ENCODE measurements at places on chromosomes 16 and 17.
A peak's percentile ranks its signal among the peaks of the same experiment; 100 is the strongest.

- no peak for DNase-seq
Observed at GRCh38 chr17:31092475-31093064, 2.2 kb upstream of the NF1 start.

DNA sequence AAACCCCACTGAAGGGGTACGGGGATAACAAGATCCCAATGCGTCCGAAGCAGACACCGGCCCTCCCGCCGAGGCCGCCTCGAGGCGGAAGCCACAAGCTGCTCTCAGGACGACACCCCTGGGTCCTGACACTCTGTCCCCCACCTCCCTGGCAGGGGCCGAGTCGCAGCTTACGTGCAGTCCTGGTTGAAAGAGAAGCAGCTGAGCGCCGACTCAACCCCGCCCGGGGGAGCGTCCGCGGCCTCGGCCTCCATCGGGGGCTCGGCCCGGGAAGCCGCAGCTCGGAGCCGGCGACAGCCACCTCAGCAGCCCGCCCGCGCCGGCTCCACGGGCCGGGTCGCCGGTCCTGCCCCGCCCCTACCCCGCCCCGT is at the start of gene WIPI1:
Gene WIPI1, minus strand, starts transcription at position 329 of the 371 bp plus-strand sequence. Its CDS starts 75 bp downstream, at position 254.
- no peak for DNase-seq

DNA sequence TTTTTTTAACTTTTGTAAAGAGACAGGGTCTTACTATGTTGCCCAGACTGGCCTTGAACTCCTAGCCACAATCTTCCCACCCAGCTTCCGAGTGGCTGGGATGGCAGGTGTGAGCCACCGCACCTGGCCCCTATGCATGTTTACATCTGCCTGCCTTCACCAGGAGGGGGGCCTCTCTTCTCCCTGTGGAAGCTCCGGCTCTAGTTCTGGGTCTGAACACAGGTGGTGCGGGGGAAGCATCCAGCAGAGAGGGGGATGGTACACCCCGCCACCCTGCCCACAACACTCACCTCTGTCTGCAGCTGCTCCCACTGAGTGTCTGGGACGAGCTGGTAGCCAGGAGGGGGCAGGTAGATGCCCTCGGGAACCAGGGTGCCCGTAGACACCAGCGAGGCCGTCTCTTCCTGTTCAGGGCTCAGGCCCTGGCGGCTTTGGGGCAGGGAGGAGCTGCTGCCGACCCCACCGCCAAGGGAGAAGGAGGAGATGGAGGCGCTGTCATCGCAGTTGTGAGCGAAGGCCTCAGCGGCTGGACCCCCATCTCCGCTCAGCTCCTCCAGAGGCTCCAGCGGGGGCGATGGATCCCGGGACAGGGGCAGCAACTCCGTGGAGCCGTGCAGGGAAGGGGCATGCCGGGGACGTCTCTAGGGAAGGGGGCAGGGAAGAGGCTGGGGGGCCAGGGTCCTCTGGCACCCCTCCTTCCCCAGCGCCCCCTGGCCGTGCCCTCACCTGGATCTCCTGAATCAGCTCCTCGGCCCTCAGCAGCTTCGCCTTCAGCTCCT is 10.9 kb downstream of the RABEP2 start:
- DNase-seq: no peak

GRCh38 chr16:5176505-5176904 is 78.9 kb upstream of the EEF2KMT start:
- no peak for DNase-seq

GRCh38 chr16:89373355-89374110 is 116.8 kb downstream of the ANKRD11 start:
- peak; percentile 48 for DNase-seq

GRCh38 chr16:50763211-50763610 is 21.3 kb downstream of the CYLD start:
- DNase-seq: no peak

- DNase-seq: no peak
Observed at GRCh38 chr17:16929035-16929680, 42.8 kb downstream of the TNFRSF13B start.

GRCh38 chr16:12303653-12304052 is 327.1 kb downstream of the SNX29 start:
- no peak for DNase-seq

- no peak for DNase-seq
Observed at GRCh38 chr16:66508248-66508913, 41.5 kb downstream of the TK2 start.

GRCh38 chr16:30659507-30660423 is 1.5 kb downstream of the FBRS start:
- peak; percentile 66 for DNase-seq

DNA sequence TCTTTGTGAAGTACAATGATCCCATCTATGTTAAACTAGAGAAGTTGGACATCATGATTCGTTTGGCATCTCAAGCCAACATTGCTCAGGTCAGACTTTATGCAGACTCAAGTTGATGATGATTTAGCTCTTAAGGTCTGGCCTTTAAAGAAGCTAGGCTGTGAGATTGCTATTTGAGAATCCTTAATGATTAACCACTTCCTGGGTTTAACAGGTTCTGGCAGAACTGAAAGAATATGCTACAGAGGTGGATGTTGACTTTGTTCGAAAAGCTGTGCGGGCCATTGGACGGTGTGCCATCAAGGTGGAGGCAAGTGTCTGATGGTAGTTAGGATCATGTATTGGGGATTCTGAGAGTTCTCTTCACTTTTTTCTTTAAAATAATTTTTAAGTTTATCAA is 40.3 kb downstream of the AP2B1 start:
- DNase-seq: no peak

DNA sequence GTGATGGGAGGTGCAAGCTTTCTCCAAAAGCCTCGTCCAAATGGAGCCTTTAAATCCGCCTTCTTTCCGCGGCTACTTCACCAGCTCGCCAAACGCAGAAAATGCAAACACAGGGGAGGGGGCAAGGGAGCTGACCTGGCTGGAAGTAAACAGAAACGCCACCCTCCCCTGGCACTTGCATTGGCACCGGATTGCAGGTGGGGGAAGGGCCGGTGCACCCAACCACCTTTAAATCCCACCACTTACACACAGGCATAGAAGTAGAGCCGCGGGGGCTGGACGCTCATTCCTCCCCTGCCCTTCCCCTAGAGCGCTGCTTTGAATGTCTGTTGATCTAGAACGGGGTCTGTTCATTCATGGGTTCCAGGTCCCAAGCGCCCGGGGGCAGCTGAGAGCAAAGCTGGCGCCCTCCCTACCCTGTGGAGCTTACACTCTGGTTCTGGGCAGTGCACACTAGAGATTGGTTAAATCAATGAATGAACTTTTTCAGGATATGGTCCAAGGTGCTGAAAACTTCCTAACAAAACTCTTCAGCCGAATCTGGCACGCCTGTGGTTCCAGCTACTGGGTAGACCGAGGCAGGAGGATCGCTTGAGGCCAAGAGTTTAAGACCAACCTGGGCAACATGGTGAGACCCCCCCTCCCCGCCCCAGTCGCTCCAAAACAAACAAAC is 920 bp upstream of the ZCCHC14 start:
- DNase-seq: no peak

GRCh38 chr17:309361-309888 is 43.2 kb downstream of the RPH3AL start:
- peak; percentile 56 for DNase-seq

GRCh38 chr16:89841275-89841674 is 13.0 kb downstream of the SPIRE2 start:
- no peak for DNase-seq

DNA sequence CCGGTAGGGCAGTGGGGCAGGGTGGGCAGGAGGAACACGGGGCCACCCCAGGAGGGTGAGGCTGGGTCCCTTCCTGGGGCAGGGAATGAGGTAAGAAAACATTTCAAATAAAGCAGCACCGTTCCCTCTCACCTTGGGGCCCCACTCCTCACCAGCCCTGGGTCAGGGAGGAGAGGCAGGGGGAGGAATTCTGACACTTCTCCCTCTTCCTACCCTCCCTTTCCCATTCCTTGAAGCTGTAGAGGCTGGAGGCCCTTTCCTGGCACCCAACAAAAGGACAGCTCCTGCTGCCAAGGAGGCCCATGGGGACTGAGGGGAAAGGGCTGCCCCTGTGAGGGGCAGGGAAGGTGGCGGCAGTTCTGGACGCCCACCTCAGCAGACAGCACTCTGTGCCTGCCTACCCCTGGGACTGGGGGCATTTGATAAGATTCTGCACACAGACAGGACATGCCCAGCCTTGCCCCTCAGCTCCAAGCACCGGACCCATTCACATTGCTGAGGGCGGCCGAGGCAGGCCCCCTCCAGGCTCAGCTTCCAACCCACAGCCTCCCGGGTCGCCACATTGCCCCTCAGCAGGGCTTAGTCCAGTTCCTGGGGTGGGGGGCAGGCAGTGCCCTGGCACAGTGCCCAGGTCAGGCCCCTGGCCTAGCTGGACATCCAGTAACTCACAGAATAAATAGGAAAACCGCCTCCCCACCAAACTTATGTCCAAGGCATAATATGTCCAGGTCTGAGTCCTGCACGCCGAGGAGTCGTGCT is 6.2 kb downstream of the ATXN7L3 start:
- no peak for DNase-seq

- no peak for DNase-seq
Observed at GRCh38 chr16:67024384-67025209, 4.4 kb upstream of the CBFB start.

- DNase-seq: peak; percentile 60
Observed at GRCh38 chr16:28491230-28491969, 474 bp downstream of the CLN3 start.

DNA sequence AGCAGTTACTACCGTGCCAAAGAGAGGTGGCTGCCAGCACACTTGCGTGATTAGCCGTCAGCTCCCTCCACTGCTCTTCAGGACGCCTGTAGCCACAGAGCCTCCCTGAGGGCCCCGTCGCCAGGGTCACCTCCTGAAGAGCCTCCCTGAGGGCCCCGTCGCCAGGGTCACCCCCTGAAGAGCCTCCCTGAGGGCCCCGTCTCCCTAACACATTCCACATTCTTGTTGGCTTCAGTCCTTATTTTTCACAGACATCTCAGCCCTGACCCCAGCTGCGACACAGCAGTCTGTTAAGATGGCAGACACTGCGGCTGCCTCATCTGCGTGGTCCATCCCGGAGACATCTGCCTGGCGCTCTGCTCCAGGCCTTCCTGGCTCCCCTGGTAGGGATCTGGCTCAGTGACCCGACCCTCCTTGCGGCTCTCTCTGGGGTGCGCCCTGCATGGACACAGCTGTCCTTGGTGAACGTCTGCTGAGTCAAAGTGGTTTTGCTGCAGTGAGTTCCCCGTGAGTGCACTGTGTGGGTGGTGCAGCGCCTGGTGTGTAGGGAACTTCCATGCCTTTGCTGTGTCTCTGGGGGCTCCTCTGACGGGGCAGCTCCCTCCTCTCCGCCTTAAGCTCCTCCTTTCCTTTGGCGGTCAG is 11.4 kb downstream of the ACSF3 start:
- DNase-seq: no peak

GRCh38 chr16:49179714-49180330 is 101.8 kb downstream of the CBLN1 start:
- DNase-seq: no peak
